ENCODE measurements at places on chromosomes 4 and X. TPM values are rescaled to one million over a fixed set of nuclear protein-coding genes. Genes with fewer than 3 reads are reported as not detected.

The HAND2 gene
- total RNA-seq, result not detected

The SMR3B gene
- not detected for total RNA-seq

- DNase-seq, result no peak
Measured at GRCh38 chr4:8410066-8410625, 30.4 kb downstream of the ACOX3 start.

- no peak for DNase-seq
Measured at GRCh38 chr4:7826176-7826908, 113.3 kb downstream of the AFAP1 start.

DNA sequence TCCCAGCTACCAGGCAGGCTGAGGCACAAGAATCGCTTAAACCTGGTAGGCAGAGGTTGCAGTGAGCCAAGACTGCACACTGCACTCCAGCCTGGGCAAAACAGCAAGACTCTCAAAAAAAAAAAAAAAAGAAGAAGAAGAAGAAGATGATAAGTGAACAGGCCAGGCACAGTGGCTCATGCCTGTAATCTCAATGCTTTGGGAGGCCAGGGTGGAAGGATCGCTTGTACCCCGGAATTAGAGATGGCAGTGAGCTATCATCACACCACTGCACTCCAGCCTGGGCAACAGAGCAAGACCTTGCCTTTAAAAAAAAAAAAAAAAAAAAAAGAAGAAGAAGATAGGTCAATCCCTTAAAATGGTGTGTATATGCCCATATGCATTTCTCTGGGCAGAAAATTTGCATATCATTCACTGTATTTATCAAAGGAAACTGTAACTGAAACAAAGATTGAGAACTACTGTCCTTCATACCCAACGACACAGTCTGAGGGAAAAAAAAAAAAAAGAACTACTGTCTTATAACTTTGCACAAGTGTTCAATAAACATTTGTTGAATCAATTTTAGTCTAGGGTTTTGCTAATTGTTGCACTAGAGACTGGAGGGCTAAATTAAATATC is 2.3 kb downstream of the RFC1 start:
- peak; percentile 64 for DNase-seq

DNA sequence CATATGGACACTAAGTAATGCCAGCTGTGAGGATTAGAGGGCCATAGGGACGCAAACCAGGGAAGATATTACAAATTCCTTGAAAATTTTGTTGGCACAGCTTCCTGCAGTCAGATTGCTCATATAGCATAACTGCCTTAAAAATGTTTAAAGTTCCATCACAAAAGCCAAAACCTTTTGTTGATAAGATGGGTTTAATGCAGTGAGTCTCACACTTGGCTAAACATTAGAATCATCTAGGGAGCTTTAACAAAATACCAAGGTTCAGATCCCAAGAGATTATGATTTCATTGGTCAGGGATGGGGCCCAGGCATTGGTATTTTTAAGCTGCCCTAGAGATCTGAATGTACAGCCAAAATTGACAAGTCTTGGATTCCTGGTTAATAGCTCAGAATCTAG is 376.5 kb upstream of the MAD2L1 start:
- DNase-seq, result no peak

DNA sequence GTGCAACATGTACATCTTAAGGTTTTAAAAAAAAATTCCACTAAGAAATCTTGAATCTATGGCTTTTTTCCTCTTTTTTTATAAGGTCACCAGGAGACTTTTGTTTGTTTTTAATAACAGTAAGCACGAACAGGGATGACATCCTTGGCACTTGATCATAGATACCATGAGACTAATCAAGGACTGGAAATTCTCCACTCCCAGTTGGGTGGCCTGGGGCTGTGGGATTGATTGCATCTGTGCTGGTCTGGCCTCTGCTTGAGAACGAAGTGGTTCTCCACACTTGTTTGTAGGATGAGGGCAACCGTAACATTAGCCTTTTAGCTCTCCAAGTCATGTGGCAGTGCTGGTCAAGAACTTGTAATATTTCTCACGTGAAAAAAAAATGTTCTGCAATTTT is 35.4 kb downstream of the SNX25 start:
- no peak for DNase-seq

DNA sequence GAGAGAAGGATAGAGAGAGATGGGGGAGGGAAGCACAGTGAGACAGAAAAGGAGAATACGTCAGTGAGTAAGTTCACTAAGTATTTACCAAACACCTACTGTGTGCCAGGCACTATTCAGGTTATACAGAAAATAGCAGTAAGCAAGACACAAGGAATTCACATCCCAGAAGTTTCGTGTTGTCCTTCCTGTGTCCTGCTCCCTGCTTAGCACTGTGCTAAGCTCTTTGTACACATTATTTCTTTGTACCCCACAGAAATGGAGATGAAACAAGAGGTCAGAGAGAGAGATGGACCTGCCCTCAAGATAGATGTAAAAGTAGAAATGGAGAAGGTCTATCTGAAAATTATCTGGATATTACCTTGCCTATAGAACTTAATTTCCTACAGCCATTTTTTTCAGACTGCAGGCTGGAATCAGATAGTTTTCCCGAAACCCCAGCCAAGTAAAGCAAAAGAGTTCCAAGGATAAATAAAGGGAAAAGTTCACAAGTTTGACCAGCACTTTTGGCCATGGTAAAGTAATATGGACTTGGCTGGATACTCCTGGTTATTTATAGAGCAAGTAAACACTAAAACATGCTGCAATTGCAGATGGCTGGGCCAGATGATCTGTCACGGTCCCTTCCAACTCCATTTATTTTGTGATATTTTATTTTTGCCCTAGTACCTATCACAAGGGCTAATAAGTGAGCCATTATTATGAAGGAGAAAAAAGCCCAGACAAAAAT is 353.7 kb upstream of the SLC7A11 start:
- peak; percentile 42 for DNase-seq

The HADH gene
- total RNA-seq, result 20.2 TPM

GRCh38 chr4:94574050-94574449 is 122.3 kb downstream of the PDLIM5 start:
- no peak for DNase-seq

- DNase-seq, result no peak
Measured at GRCh38 chrX:18971506-18971905, 12.4 kb downstream of the PHKA2 start.

- DNase-seq, result no peak
Measured at GRCh38 chrX:153765138-153766079, 1.4 kb downstream of the PLXNB3 start.

GRCh38 chr4:101175896-101176676 is 171.2 kb downstream of the PPP3CA start:
- no peak for DNase-seq

- DNase-seq, result no peak
Measured at GRCh38 chrX:109775386-109775785, 42.3 kb upstream of the ACSL4 start.

- no peak for DNase-seq
Measured at GRCh38 chr4:187390646-187391045, 604.9 kb upstream of the ZFP42 start.

GRCh38 chrX:43970528-43970927 is 2.7 kb downstream of the NDP start:
- no peak for DNase-seq

- DNase-seq, result no peak
Measured at GRCh38 chr4:122329876-122330565, 48.8 kb upstream of the ADAD1 start.

DNA sequence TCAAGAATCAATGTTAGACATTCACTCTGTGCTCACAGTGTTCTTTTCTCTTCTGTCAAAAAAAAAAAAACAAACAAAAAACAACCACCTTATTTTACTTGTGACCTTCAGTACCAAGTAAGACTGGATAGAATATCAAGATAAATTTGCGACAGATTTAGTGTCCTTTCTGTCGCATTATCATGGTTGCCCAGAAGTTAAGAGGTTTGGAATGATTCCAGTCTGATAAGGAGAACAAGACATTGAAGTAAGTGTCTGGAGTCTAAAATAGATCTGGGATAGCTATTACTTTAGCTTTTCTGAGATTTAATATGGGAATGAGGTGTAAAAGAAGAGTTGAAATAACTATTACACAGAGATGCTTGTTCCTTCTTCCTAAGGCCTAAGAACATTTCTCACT is 31.7 kb downstream of the SNCA start:
- DNase-seq, result no peak

Data from Karpas-422 (cell line).